Left ventricle myocardium superior (tissue), 1 donor: ENCODE measurements at places on chromosomes 2 and 18.

GRCh38 chr2:7146151-7146550 is 228.9 kb downstream of the RNF144A start:
- DNase-seq, result no peak

- DNase-seq, result no peak
Observed at GRCh38 chr18:41938445-41938844, 16.6 kb upstream of the PIK3C3 start.

DNA sequence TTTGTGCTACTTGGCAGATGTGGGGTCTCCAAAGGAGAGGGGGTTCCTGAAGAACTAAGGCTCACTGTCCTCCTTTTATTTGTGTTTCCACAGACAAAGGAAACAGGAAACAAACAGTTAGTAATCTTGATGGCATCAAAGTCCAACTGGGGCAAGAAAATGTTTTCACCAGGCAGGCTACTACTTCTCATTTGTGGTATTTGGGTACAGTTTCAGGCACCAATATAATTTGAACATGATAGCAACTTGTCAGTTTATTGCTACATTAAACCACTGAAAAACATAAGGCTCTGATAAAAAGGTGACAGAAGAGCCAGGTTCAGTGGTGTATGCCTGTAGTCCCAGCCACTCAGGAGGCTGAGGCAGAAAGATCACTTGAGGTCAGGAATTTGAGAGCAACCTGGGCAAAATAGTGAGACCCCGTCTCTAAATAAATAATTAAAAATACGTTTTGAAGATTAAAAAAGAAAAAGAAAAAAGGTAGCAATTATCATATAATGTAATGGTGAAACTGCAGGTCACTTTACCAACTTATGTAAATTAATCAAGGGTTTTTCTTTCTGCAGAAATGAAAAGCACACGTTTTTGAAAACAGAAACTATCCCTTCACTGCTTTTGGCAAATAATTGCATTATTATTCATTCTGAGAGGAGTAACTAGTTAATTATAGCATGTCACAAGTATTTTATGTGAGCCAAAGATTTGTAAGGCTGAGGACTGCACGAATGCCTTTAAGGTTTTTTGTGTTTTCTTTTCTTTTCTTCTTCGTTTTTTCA is 157.5 kb upstream of the CAVIN2 start:
- no peak for DNase-seq

DNA sequence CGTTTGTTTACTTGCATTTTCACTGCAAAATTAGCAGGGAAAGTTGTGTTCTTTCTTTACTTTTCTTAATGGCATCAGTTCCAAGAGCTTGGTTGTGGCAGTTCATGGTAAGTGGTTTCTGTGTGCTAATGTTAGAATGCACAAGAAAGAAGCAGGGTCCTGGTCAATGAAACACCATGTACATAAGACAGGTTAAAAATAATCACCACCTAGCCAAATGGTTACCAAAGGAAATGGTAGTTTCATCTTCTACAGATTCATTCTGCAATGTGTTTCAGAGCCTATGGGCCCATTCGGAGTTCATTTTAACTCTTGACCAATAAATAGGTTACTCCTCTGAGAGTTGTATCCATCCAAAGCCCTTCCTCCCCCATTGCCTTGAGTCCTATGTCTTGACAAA is 18.1 kb upstream of the RPE start:
- DNase-seq, result no peak

DNA sequence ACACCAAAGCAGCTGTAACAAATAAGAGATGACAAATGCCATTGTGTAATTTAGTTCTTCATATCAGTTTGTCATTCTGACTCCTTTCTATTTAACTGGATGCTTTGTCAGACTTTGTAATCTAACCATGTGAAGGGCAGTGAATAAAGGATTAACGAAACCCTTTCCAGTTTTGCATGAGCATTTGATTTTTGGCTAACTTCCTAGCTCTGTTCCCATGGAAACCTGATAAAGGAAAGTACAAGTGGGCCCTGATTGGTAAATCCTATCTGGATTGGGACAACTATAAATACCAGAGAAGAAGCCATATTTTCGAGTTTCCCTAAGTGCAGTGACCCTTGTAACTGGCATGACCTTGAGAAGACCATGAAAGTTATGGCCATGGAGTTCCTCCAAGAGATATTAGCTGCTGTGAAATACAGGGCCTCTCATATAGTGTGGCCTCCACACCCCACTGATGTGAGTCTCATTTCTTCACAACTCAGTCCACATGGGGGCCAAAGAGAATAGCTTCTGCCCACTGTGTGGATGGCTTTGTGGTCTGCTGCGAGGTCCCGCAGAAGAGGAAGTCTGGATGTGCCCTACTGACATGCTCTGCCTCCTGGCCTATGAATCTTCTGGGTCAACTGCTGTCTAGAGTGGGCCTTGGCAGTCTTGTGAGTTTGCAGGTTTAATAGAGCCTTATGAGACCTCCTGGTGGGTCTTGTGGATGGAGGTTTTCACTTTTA is 38.2 kb upstream of the CYP1B1 start:
- no peak for DNase-seq

GRCh38 chr2:226643946-226644282 is 155.7 kb downstream of the IRS1 start:
- DNase-seq, result no peak

- peak; percentile 88 for DNase-seq
Observed at GRCh38 chr2:202635428-202636212, 851 bp downstream of the FAM117B start.

- no peak for DNase-seq
Observed at GRCh38 chr2:23367760-23368159, 17.2 kb upstream of the KLHL29 start.

DNA sequence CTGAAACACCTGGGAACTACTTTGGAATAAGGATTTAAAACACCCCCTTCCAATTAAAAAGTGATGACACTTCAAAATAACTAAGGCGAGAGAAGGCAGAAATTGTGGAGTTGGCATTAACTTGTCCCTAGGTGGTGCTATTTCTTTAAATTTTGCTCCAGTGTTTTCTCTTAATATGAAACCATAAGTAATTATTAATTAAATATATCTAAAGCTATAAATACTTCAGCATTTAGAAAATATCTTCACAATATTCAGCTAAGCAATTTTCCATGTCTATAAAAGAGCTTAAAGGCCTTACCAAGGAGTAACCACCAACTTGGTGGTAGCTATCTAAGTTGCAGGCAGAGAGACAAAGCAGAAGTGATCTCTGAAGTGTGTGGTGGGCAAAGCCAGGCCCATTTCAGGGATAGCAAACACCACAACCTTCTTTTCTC is 186.8 kb upstream of the PGAP1 start:
- no peak for DNase-seq

GRCh38 chr2:195252018-195252417 is 405.0 kb upstream of the SLC39A10 start:
- DNase-seq, result no peak

GRCh38 chr2:113230531-113230930 is 48.2 kb downstream of the PAX8 start:
- DNase-seq, result no peak

- DNase-seq, result no peak
Observed at GRCh38 chr2:138818556-138818955, 38.4 kb upstream of the NXPH2 start.

- peak; percentile 56 for DNase-seq
Observed at GRCh38 chr2:43540021-43540779, 55.6 kb downstream of the THADA start.
